ENCODE measurements at places on chromosomes 13 and 19. TPM values are rescaled to one million over a fixed set of nuclear protein-coding genes. Genes with fewer than 3 reads are reported as not detected.

Gene ZNF561
- 25.5 TPM for total RNA-seq

Gene DCLK1
- total RNA-seq = 11.6 TPM

Gene FFAR2
- 3.4 TPM for total RNA-seq

Gene NLRP11
- not detected for total RNA-seq

Gene ATP4B
- not detected for total RNA-seq
